ENCODE measurements at places on chromosomes 2 and 18.

GRCh38 chr2:214699236-214699635, 110.2 kb downstream of the BARD1 start:
- no peak for DNase-seq

- no peak for DNase-seq
Observed at GRCh38 chr2:38064801-38065501, 11.0 kb downstream of the CYP1B1 start.

- DNase-seq = no peak
Observed at GRCh38 chr2:12057436-12058166, 311.2 kb downstream of the LPIN1 start.

GRCh38 chr18:5049124-5049523, 147.9 kb downstream of the AKAIN1 start:
- no peak for DNase-seq

GRCh38 chr2:216352653-216353270, 19.5 kb downstream of the MARCHF4 start:
- DNase-seq = no peak

GRCh38 chr2:227029426-227030105, 134.4 kb downstream of the COL4A4 start:
- no peak for DNase-seq

DNA sequence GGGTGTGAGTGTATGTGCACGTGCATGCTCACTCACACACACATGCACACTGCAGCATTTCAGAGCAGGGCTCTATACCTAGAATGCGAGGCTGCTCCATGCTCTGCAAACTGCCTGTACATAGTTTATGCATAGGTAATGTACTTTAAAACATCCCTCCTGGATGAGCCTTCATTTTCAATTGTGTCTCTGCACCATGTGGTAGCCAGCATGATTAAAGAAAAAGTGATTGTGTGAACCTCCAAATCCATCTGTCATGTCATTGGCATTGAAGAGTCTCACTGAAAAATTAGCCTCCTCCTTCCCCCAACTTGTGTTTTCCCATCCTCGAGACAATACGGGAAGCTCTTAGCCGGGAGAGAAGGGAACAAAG, 120.9 kb upstream of the SPATS2L start:
- no peak for DNase-seq

DNA sequence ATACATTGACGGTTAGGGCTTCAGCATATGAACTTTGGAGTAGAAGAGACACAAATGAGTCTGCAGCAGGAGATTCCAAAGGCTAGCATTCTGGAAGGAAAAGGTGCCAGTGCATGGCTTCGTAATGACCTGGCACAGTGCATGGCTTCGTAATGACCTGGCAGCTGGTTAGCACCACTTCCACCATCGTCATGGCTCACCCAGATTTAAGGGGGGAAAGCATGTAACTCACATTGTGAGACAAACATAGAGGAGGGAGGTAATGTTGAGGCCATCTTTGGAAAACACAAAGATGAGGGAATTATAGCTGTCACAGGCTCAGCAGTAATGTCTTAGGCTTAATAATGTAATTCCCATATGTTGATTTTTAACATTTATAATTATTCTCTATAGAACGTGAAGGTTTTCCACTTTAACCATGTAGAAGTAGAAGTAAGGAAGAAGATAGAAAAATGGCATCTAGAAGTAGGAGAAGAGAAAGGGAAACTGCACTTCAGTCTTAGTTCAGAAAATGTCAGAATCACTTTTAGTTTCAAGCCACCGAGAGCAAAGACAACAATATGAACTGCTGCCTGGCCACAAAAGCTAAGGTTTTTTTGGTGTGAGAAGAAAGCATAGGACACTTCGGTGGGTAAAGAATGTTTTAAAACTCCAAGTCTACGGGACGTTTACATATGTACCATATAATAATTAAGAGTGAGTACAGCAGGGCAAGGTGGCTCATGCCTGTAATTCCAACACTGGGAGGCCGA, 6.8 kb upstream of the STK25 start:
- no peak for DNase-seq

DNA sequence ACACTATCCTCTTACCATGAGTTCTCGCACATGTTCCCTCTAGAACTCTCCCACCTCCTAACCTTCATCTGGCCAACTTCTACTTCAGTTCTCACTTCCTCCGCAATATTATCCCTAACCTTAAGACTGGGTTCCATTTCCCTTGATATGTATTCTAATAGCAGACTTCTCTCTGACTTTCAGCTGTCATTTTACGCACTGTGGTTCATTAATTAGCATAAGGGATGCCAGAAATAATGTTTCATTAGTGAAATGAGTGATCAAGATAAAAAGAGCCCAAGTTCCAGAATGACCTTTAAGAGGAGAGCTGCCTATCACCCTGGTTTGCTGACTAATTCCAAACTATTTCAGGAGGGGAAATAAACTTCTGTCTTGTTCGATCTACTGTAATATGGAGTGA, 108.6 kb upstream of the CCDC150 start:
- no peak for DNase-seq

- DNase-seq = no peak
Observed at GRCh38 chr2:65553504-65554074, 121.2 kb upstream of the SPRED2 start.

- DNase-seq = no peak
Observed at GRCh38 chr2:30147196-30147714, 448 bp downstream of the YPEL5 start.

GRCh38 chr18:62325806-62326645, 916 bp downstream of the TNFRSF11A start:
- peak; percentile 28 for DNase-seq

DNA sequence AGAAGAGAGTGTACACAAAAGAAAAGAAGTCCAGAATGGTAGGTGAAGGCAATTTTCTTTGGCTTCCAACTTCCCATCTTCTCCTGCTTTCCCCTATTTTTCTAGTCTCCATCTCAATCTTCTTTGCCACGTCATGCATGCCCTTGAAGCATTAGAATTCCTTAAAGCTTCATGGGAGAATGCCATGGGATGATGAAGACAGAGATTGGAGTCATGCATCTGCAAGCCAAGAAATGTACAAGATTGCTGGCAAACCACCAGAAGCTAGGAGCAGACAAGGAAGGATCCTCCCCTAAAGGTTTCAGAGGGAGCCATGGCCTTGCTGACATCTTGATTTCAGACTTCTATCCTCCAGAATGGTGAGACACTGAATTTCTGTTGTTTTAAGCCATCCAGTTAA, 305.9 kb downstream of the HRH4 start:
- DNase-seq = no peak

DNA sequence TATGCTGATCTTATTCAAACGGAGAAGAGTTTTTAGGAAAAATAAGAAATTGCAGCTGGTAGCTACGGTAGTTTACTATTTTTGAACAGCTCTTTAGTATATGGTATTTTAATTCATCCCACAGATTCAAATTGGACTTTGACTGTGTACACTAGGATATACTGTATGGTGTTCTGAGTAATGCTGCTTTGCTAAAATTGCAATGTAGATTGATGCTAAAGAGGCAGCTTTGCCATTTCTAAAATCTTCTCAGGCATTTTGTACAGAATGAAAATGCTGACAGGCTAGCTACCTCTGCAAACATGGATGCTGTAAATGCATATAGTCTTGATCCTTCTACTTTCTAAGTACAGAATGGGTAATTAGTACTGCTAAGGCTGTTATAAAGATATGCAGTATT, 826.6 kb upstream of the POU3F3 start:
- DNase-seq = no peak

DNA sequence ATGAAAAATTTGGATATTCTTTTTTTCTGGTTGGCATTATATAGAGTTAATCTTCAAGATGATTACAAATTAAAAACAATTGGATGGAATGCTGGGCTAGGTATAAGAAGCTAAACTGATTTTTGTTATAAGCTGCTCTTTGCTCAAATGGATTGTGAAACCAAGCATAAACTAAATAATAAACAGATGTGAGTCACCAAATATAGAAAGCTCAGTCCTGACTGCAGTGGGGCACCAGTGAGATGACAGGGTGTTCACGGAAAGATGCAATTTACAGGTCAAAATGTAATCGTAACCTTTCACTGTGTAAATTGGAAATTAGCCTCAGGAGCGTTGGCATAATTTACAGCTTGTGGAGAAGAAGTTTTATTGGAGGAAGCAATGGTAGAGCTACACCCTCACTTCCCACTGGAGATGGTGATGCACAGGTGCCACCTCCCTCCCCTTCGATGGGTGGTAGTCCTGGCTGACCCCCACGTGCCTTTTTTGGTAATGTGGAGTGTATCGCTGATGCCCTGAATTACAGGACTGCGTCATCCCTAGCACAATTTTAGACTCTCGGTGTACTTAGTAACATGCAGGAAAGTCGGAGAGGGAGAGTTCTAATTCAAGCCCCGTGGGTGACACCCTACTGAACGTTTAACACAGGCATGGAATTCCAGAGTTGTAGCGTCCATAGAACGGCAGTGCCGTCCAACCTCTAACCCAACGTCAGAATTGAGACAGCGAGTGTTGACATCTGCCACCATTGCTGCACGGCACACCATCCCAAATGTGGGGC, 73.9 kb upstream of the NFATC1 start:
- DNase-seq = no peak

GRCh38 chr18:76461148-76461547, 33.9 kb downstream of the ZNF516 start:
- no peak for DNase-seq

Data from NCI-H1092 (cell line).